Bone marrow (tissue), 2 donors: ENCODE measurements at places on chromosomes 2 and 18.

GRCh38 chr2:240586919-240587800, 626 bp downstream of the CAPN10 start:
- DNase-seq = no peak

DNA sequence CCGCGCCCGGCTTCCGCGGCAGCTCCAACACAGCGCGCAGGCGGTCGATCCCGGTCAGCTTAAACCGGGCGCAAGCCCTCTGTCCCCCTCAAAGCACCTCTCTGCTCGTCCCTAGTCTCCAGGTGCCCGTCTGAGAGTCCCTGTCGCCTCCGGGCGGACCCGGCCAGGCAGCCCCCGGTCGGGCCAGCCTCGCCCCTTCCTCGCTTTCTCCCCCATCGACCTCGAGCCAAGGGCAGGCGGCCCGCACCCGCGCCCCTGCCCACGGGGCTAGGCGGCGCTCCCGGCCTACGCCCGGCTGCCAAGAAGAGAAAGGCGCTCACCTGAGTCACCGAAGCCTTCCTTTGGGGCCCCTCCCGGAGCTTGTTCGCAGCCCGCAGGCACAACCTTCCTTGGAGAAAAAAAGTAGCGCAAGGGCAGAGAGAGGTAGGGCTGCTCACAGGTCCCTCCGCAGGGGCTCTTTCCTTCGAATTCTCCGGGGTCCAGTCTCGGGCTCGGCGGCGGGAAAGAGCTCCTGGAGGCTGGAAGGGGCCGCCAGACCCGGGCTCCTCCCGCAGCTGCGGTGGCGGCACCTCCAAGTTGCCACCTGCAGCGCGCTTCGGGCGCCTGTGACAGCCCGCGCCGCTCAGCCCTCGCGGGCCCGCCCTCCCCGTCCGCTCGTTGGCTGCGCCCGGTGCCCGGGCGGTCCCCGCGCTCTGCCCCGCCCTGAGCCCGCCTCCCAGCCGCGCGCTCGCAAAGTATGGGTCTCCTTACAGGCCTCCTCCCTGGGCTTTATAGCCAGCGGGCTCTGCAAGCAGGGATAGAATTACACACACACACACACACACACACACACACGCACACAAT, 86.5 kb upstream of the EPB41L3 start:
- peak; percentile 2 for DNase-seq

DNA sequence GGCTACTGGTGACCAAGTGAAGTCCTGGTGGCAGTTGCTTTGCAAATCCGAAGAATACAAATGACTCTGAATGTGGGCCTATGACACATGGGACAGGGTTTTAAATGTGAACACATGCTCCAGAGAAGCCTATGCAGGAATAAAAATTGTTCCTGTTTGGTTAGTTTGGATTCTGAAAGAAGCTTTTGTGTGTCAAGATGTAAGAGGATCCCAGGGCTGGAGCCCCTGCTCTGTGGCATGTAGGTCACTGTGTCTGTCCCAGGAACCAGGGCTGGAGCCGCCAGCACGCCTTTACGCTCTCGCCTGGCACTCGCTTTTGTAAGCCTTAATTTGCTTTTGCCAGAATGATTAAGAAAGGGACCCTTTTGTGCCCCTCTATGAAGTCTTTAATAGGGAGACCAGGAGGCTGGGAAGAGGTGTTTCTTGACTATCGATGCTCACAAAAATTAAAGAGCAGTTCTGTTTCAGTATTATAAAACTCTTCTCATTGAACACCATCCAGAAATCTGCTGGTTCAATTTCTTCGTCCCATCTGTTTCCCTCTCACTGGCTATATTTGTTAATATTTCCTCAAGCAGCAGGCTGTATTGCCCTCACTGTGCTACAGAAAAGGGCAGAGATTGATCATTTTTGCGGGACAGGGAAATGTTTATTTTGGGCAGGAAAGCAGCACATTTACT, 532.7 kb upstream of the POU3F3 start:
- DNase-seq = no peak

DNA sequence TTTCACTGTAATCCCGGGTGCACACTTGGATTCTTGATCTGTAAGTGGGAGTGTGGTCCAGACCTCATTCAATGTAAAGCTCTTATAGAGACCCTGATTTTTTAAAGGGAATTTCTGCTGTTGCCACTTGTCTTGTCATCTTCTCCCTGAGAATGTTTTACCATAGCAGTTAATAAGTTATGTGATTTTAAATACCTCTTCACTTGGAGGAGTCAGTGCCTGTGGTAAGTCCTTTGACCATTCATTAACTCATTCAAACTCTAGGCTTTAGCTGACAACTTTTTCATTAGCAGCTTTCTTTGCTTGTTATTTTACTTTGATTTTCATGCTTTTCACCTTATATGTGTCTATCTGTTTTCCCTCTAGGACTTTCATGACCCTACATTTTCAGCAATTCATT, 51.3 kb downstream of the FMNL2 start:
- no peak for DNase-seq

DNA sequence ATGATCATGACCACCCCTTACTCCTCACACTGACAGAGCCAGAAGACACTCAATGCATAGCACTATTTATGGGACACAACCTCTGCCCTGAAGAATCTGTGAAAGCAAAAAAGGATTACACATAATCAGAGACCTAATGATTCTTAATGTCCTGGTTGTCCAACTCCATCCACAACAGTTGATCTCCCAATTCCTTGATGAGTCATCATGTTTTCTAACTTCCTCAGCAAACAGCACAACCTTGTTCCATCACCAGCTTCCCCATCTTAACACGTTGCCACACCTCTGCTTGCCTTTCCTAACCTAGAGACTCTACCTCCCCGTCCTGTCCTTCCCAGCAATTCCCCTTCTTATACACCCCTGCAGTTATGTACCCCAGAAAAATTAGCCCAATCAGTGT, 13.2 kb upstream of the MARCHF4 start:
- DNase-seq = no peak

GRCh38 chr2:232457121-232458011, 1.4 kb downstream of the ALPI start:
- no peak for DNase-seq

DNA sequence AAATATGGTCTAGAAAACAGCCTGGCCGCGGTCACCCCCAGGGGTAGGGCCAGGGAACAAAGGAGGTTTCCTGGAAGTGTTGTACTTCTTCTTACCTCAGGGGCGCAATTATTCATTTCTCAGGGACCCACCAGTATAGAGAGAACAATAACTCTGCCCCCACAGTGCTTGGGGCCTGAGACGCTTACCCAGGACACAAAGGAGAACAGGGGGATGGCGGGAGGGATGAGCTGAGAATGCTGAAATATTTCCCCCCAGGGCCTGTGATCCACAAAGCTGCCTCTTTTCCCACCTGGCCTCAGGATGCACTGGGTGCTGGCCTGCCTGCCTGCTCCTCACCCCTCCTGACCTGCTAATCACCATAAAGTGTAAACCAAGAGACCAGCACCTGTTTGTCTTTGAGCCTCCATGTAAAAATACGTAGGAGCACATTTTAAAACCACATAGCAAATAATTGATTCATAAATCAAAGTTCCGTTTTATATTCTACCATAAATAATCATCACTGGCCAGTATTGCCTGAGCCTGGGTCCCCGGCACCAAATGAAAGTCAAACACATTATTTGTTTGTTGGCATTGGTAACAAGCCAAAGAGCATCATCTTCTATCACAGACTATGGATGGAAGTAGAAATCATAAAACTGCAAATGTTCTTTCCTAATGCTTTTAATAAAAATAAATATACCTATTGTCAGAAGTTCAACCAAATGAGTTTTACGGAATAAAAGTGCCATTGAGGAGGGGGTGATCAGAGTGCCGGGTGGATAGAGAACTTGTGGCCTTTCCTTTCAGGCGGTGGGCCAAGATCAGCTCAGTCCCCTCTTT, 67.3 kb upstream of the RMDN2 start:
- no peak for DNase-seq
